ENCODE measurements at places on chromosomes 11 and 22.
A peak's percentile ranks its signal among the peaks of the same experiment; 100 is the strongest.

DNA sequence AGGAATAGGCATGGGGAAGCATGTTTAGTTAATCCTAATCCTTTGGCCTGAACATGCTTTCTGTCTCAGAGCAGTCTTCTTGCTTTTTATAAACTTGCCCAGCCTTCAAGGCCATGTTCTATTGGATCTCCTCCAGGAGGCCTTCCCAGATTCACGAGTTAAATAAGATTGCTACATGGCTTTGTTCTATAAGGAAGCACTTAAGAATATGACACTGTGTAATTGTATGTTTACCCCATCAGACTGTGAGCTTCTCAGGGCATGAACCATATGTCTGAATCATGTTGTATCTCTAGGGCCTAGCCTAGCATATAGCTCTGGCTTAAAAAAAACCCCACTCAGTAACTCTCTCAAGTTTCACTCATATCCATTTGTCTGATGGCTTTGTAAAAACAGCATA lies 26.4 kb upstream of the UCP3 start:
- DNase-seq: no peak

DNA sequence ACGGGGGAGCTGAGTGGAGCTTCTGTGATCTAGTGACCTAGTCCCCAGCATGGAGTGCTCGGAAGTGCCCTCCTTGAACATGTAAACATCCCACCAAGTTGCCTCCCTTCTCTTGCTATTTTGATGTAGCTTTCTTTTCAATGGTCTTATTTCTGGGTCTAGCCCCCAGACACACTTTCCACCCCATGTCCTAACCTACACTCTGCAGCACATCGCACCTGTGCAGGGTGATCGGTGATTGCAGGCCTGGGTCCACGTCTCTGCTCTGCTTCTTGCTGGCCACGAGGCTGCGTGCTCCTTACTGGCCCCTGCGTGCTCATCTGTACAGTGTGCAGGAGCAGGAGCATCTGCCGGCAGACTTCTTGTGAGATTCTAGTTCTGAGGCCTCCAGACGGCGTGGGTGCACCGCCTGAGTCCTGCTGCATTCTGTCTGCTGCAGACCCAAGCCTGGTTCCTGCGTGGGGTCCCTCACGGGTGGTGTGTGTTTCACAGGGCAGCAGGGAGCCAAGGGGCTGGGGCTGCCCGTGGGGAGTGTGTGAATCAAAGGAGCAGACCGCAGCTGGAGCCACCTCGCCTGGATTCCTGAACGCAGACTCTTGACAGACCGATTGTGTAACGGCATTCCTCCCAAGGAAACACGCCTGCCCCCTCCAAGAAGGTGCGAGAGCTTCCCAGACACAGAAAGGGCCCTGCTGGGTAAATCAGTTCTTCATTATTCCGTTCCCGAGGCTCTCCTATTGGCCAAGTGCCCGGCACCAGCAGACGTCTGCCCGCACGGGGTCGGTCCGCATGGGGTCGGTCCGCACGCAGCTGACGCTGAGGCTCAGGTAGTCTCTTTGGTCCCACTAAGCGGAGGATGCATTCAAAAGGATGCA lies 44.4 kb upstream of the MYEOV start:
- DNase-seq: no peak

- no peak for DNase-seq
Observed at GRCh38 chr11:95566211-95566610, 223.4 kb downstream of the FAM76B start.

DNA sequence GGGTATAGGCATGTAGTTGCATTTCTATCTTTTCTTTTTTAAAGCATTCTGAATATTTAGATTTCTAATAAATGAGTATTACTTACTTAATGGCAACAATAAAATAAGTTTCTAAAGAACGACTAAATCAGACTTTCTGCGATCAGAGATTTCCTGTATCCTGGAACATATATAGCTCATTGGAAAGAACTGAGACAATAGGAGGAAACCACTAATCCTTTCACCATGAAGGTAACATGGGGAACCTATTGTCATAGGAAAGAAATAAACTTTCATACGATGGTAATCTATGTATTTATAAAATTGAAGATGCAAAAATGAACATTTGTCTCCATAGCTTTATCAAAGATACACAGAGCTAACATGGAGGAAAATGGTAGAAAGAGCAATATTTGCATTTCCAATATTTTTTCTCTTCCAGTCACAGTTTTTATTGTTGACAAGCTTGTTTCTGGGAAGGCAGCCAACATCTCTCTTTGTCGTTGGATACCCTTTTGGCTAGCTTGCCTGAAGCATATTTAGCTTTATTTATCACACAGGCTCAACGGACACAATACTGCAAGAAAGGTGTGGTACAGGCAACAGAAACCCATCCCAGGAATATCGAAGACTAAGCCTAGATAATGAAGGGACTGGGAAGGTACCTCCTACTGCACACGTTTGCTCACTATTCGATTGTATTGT lies 293.3 kb upstream of the MPPED2 start:
- DNase-seq: peak; percentile 3

- DNase-seq: no peak
Observed at GRCh38 chr11:8814209-8814922, 96.6 kb upstream of the AKIP1 start.

DNA sequence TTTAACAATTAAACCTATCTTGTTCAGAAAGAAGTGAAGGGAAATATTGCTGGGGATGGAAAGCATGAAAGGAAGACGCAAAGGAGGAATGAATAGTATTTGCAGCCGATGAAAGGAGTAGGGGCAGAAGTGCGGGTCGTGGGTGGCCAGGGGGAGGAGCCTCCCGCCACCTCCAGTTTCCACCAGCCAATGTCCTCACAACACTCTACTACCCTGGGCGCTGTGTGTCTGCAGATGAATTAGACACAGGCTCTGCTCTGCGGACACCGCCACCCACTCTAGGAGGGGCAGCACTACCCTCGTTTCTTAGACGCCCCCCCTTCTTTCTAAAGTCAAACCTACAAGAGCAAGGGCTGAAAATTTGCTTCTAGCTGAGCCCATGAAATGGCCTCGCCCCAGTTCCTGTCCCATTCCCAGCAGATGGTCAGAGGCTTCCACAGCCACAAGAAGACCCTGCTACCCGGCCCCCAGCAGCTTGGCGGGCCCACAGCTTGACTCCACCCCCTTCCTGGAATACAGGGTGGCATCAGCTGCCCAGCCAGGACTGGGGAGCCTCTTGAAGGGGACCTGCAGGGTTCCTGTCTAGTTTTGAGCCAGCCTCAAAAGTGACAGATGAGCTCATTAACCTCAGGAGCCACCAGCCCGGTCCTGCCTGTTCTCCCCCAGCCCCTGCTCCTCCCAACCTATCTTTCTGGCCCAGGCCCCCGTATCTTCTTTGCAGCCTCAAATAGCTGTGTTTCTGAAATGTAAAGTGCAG lies 268.1 kb downstream of the BUD13 start:
- DNase-seq: no peak

DNA sequence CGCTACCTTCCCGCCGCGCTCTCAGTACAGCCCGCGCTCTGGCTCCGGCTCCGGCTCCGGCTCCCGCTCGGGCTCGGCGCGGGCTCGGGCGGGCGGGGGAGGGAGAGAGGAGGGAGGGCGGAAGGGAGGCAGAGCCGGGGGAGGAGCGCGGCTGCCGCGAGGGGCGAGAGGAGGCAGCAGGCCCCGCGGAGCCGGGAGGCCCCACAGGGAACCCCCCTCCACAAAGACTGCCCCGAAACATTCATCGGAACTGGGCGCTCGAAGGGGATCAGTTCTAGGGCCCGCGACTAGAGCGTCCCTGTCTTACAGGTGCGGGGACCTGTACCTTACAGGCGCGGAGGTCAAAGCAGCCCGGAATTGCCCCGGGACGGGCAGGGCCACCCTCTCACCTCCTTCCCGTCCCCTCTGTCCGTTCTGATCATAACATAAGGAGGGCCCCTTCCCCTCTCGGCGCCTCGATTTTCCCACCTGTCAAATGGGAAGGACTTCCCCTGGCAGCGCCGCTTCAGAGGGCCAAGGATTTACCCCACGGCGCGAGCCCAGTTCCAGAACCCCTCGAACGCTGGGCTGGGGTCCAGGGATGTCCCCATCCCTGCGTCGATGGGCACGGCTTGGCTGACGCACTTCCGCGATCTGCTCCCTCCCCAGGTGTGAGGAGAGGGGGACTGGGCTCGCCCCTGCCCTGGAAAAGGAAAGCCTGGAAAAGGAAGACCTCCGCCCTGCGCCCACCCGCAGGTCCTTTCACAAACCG lies at the start of gene SHISA8:
Gene SHISA8 (minus strand): TSS at position 40 of the 751 bp plus-strand sequence. CDS start 407 bp downstream, outside the sequence.
- DNase-seq: peak; percentile 69

- no peak for DNase-seq
Observed at GRCh38 chr22:44578110-44578457, 80.1 kb upstream of the RTL6 start.

- no peak for DNase-seq
Observed at GRCh38 chr11:129657866-129658525, 157.7 kb upstream of the TMEM45B start.

DNA sequence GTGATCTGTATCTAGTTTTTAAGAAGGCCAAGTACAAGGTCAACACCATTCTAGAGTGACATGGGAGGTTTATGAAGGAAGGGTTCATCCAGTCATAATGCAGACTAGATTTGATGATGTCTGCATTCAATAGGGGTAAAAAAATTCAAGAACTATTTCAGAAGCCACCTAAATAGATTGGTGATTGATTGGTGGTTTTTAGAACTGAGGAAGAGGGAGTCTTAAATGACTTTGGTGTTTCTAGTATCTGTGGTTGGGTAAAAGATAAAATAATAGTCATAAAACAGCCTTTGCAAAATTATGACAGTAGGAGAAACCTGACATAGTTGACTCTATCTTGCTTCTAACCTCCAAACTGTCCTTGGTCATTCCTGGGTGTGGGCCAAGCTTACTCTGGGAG lies 114.1 kb downstream of the OPCML start:
- DNase-seq: no peak

- no peak for DNase-seq
Observed at GRCh38 chr11:60184824-60185511, 2.1 kb upstream of the MS4A6A start.

DNA sequence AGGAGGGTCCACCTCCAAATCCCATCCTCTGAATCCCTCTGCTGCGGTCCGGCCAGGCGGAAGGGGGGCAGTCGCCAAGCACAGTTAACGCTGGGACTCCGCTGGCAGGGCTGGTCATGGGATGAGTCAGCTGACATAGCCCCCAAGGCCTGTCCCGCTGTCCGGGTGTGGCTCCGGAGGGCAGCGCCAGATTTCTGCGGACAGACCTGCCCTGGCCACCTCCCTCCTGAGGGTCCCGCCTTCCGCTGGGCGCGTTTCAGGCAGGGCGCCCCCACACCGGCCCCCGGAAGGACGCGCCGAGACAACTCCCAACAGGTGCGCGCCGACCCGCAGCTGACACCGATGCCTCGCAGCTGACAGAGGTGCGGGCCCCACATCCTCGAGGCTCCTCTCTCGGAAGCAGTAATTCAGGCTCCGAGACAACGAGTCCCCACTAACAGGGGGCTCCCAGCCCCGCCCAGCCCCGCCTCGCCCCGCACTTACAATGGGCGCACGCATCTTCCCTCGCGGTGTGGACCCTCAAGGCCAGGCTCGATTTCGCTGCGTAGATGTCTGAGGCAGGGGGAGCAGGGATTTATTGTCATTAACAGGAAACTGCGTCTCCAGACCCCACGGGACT lies 607 bp downstream of the PLAAT3 start:
- DNase-seq: peak; percentile 22

DNA sequence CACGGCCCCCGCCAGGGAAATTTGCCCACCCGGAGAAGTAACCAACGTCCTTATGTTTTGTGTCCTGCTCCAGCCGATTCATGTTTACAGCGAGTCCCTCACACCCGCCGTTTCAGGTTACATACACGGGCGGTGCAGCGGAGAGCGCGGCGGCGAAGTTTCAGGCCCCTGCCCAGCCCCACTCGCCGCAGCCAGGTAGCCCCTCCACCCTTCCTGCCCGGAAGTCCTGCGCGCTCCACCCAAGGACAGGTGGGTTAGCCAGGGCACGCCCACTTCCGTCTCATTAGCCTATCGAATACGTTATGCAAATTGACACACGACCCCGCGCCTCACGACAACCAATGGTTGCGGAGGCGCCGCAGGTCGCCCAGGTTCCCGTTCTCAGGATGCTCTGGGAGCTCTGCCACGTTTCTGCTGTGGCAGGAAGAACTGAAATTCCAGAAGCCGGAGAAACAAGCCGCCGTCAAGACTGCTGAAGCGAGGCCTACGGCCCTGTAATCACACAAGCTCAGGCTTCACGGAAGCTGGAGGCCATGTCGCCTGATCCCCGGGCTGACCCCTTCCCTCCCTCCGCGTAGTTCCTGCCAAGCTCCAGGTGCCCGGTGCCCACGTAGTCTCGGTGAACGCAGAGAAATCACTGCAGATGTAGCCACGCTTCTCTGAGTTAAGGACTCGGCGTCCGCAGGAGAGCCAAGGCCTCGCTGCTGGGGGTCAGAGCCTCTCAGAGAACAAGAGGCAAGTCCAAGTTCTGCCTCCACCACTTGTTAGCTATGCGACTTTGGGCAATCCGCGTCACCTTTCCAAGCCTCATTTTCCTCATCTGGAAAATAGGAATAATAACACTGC lies 22.4 kb upstream of the MYH9 start:
- peak; percentile 95 for DNase-seq

DNA sequence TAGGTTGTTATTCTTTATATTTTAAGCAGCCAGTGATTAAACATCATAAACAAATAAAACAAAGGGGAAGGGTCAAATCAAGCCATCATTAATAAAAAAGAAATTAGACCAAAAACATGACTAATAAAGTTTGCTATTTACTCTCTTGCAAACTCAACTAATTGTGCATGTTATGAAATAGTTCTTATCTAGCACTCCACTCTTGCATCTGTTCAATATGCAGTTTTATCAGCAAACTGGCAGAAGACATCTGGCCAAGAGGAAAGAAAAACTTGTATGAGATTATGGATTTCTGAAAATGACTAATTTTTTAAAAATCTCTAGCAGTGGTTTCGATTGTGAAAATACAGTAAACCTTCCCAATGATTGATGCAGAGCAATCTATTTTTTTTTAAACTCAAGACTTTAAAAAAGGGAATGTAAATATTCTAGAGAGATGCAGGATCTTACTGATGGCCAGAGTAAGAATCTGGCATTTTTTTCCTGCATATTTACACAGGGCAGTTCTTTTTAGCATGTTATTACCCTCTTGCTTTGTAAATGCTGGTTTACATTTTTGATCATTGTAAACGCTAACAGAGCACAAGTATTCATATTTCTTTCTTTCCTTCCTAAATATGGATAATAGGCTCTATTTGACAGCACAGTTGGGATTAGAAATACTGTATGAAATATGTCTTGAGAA lies 83.3 kb downstream of the GRIA4 start:
- DNase-seq: no peak

GRCh38 chr11:26971961-26972360 lies 22.0 kb upstream of the FIBIN start:
- no peak for DNase-seq

- no peak for DNase-seq
Observed at GRCh38 chr11:12518606-12519385, 141.4 kb downstream of the PARVA start.

- no peak for DNase-seq
Observed at GRCh38 chr11:132639986-132640385, 892.3 kb downstream of the OPCML start.
